ENCODE measurements at places on chromosomes 7 and 10.

GRCh38 chr10:114508376-114508775 is 104.1 kb upstream of the AFAP1L2 start:
- no peak for DNase-seq

GRCh38 chr7:1940402-1940786 is 270.3 kb downstream of the ELFN1 start:
- DNase-seq: peak; percentile 94

GRCh38 chr7:37671876-37672275 is 11.7 kb upstream of the GPR141 start:
- DNase-seq: no peak

DNA sequence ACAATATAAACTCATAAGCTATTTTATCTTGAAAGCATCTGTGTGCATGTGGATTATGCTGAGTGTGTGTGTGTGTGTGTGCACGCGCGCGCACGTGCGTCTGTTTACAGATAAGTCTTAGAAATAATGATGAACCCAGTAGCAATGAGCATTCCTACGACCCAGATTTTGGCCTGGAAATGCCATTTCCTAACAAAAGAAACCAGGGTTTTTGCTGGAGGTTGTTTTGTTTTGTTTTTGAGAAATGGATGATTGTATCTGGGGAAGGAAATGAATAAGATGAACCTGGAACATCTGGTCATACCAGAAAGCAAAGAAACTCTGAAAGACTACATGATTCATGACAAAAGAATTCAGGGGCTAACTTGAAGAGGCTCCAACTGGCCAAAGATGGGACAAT is 22.1 kb upstream of the LMOD2 start:
- no peak for DNase-seq

- no peak for DNase-seq
Measured at GRCh38 chr10:10498781-10499180, 518.9 kb upstream of the CELF2 start.

DNA sequence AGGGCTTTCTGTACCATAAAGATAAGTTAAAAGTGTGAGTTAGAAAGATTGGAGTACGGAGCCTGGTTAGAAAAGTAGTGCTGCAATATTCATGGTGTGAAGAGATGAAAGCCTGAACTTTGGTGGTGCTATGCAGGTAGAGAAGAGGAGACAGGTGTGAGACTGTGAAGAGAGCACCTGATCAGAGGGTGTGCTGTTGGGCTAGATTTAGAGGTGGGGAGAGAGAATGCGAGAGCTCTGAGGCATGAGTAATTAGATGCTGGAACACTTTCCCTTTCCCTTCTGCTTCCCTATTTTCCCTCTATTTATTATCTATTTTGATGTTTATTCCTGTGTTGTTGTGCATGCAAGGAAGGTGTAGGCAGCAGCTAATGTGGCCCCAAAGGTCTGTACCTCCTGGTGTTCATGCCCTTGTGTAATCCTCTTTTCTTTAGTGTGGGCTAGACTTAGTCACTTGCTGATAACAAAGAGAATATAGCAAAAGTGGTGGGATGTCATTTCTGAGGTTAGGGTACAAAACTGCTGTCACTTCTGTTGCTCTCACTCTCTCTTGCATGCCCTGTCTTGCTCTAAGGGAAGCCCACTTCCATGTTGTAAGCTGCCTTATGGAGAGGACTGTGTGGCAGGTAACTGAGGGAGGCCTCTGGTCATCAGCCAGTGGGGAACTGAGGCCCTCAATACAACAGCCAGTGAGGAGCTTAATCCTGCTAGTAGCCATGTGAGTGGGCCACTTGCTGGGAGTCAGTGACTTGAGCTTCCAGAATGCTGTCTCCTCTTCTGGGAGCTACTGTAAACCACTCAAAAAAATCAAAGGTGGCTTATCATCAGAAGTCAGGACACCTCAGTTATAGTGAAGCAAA is 2.6 kb upstream of the ATXN7L1 start:
- no peak for DNase-seq

DNA sequence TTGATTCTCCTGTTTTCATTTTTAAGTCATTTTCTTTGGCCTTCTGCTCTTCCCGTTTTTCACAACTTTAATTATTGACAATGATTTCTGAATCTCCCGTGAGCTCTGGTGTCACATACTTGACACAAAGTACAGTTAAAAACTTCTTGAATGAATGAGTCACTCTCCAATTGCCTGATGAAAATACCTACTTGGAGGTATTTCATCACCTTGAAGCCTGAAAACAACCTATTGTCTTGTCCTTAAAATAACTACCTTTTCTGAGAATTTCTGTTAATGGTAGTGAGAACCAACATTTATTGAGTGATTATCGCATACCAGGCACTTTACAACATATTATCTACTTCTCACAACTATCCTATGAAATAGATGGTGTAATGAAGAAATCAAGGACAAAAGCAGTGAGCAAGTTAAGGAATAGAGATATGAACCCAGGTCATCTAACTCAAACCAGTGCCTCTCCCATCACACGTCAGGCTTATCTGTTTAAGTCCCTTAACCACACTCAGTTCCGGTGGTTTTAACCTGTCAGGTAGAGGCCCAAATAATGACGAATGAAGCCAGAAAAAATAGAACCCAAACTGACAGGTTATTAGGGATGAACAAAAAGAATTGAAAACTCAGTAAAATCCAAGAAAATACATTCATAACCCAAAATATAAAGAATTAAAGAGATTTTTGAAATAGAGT is 11.6 kb downstream of the BET1 start:
- no peak for DNase-seq

DNA sequence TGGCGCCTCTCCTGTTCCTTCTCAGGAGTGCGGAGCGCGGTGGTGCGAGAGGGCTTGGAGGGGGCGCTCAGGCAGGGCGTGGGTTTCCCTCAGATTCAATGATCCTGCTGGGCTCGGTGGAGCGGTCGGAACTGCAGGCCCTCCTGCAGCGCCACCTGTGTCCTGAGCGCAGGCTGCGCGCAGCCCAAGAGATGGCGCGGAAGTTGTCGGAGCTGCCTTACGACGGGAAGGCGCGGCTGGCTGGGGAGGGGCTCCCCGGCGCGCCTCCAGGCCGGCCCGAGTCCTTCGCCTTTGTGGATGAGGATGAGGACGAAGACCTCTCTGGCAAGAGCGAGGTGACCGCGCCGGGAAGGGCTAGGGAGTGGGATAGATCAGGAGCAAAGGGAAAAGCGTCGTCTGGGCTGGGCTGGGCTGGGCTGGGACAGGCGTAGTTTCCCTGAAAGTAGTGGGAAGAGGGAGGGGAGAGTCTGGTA is 17.0 kb downstream of the FAM131B start:
- peak; percentile 70 for DNase-seq

DNA sequence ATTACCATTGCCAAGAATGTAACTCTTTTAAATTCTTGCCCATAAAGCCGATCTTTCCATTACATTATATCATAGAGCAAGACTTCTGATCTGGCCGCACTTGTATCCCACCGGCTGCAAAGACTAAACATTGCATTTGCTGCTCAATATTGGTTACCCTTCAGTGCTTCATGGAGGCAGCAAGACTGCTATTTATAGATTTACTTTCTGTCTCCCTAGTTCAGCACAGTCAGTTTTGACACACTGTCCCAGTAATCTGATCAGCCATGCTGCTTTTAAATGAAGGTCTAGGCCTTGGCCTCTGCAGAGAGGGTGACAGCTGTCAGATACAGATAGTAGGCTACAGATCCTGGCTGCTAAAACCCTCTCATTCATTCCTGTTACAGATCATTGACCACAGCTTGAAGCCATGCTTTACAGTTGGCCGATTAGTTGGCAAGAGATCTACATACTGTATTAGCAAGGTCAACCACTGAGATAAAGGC is 562.6 kb upstream of the GALNT17 start:
- DNase-seq: no peak

GRCh38 chr7:12930534-12930933 is 243.1 kb downstream of the ARL4A start:
- DNase-seq: no peak

GRCh38 chr7:134886353-134887057 is 99.8 kb upstream of the AGBL3 start:
- peak; percentile 15 for DNase-seq

DNA sequence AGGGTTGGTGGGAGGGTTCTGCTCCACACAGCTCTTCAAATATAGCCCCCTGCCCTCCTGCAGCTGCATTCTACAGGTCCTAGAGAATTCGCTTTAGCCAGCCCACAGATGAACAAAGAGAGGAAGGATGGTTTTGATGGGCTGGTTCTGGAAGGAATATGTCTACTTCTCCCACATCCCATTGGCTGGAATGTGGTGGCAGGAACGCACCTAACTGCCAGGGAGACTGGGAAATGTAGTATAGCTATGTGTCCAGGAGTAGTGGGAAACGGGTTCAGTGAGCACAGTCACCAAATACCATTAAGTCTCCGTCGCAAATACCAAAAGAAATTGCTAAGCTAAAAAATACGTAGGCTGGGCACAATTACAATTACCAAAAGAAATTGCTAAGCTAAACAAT is 7.3 kb upstream of the PTER start:
- no peak for DNase-seq

DNA sequence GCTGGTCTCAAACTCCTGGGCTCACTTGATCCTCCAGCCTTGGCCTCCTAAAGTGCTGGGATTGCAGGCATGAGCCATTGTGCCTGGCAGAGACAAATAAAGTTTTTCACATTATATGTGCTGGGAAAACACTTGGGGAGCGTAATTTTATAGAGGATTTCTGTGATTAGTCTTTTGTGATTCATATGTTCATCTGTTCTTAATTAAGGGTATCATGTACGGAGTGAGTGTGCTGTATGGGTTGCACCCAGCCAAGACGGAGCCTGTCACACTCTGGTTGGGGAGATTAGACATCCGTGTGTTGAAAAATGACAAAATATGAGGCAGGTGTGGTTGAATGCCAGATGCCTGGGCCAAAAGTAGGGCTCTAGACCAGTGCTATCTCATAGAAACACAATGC is 10.3 kb downstream of the ADRB1 start:
- DNase-seq: no peak

GRCh38 chr7:116142374-116142773 is 68.0 kb upstream of the TES start:
- DNase-seq: no peak

- DNase-seq: no peak
Measured at GRCh38 chr7:94352887-94353286, 41.8 kb upstream of the COL1A2 start.

GRCh38 chr7:41882256-41882655 is 179.4 kb upstream of the INHBA start:
- DNase-seq: no peak

DNA sequence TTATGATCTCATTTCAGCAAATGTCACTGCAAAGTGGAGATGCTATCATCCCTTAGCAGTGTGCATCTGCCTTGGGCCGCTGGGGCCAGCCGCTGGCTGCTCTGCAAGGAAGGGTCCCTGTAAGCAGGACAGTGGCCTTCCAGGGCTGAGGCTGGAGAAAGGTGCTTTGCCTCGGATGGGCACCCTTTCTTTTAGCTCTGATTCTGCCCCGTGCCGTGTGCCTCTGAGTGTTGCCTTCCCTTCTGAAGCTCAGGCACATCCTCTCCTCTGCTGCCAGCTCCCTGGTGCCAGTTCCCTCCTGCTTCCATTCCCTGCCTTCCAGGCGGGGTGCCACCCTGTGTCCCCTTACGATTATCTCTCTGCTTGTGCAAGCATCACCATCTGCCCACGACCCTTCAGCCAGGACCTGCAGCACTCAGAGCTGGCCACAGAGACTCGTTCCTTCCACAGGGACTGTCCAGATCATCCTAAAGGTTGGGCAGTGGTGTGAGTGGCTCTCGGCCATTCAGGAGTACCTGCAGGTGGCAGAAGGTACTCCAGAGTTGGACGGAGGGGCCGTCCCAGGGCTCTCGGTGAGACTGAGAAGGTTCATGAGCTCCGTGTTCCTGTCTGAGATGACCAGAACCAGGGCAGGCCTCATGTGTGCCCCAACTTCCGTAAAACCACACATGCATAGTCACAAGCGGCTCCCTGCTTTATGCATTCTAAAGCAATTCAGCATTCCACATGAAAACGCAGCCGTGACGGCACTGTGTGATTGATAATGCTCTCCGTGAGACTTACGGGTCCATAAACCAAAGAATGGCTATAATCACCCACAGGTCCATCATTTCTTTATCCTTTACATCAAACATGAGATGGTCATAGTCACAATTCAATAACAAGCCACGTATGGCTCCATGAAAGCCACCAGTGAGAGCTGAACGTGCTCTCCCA is 371.4 kb downstream of the DNAJB6 start:
- no peak for DNase-seq

GRCh38 chr10:112363696-112364688 is 9.9 kb upstream of the ACSL5 start:
- no peak for DNase-seq

DNA sequence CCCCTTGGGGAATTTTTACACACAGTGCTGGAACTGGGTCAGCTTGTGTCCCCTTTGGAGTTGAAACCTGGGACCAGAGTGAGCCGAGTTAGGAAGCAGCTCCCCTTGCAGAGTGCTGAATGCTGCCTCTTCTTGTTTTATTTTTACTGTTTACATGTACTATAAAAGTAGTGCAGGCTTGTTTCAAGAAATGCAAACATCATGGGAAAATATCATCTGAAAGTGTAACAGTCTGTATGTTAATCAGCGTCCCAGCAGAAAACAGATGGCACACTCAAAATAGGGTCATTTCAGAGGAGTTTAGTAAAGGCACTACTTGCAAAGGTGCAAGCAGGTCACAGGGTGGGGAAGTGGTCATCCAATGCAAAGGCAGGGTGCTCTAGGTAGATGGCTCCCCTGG is 30.1 kb downstream of the CXCL12 start:
- DNase-seq: no peak

GRCh38 chr10:95537542-95537927 is 23.6 kb downstream of the SORBS1 start:
- DNase-seq: no peak

DNA sequence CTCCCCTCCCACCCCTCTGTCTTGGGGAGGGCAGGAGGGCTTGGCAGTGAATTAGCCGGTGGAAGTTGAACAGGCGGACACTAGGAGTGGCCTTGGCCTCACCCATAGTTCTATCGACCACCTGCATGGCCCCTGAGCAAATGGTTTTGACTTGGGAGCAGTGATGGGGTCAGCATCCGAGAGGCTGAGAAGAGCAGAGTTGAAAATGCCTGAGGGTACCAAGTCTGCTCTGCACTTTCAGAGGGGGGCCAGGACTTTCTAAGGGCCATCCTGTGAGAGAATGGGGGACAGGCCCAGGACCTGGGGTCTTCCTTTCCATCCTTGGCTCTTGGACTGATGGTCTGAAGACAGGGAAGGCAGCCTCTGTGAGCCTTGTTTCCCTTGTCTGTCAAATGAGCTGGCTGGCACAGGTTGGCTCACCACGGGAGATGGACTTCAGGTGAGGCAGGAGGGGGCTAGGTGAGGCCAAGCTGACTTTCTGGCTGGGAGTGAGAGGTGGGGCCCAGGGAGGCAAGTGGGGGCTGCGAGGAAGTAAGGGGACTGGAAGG is 29.4 kb downstream of the CDH23 start:
- DNase-seq: no peak

GRCh38 chr7:50640779-50641178 is 75.6 kb upstream of the DDC start:
- DNase-seq: no peak

- DNase-seq: no peak
Measured at GRCh38 chr10:47452495-47453140, 31.3 kb downstream of the ANXA8 start.

GRCh38 chr7:7861211-7861633 is 107.4 kb upstream of the GLCCI1 start:
- DNase-seq: peak; percentile 38
